ENCODE measurements at places on chromosomes 3 and 15.

- DNase-seq: no peak
Observed at GRCh38 chr15:99113547-99114271, 8.8 kb downstream of the SYNM start.

GRCh38 chr15:41943543-41944312 is 28.6 kb downstream of the EHD4 start:
- DNase-seq: no peak

DNA sequence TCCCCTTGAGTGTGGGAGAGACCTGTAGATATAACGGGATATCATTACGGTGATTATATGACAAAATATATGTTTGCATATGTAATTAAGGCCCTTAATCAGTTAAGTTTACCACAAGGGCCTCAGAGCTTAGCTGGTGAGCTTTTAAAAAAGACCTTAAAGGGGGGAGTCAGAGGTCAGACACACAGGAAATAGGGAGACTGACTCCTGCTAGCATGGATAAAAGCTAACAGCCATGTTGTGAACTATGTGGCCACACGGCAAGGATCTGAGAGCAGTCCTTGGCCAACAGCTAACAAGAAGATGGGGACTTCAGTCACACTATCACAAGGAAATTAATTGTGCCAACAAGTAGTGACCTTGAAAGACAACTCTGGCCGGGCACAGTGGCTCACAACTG is 3.1 kb downstream of the STAG1 start:
- DNase-seq: no peak

GRCh38 chr15:99618941-99619411 is 53.2 kb downstream of the MEF2A start:
- no peak for DNase-seq

DNA sequence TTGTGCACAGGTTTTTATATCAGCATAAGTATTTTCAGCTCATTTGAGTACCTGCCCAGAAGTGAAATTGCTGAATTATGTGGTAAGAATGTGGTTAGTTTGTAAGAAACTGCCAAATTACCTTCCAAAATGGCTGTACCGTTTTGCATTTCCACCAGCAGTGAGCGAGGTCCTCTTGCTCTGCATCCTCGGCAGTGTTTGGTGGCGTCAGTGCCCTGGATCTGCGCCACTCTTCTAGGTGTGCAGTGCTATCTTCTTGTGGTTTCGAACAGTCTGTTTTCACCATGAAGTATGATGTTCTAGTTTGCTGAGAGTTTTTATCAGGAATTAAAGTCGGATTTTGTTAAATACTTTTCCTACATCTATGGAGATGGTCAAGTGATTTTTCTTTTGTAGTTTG is 24.8 kb upstream of the PCSK6 start:
- no peak for DNase-seq

- no peak for DNase-seq
Observed at GRCh38 chr3:190596349-190597285, 82.7 kb downstream of the IL1RAP start.

GRCh38 chr15:63080634-63081250 is 38.2 kb downstream of the TPM1 start:
- no peak for DNase-seq

- no peak for DNase-seq
Observed at GRCh38 chr15:98744506-98744905, 96.2 kb downstream of the IGF1R start.

DNA sequence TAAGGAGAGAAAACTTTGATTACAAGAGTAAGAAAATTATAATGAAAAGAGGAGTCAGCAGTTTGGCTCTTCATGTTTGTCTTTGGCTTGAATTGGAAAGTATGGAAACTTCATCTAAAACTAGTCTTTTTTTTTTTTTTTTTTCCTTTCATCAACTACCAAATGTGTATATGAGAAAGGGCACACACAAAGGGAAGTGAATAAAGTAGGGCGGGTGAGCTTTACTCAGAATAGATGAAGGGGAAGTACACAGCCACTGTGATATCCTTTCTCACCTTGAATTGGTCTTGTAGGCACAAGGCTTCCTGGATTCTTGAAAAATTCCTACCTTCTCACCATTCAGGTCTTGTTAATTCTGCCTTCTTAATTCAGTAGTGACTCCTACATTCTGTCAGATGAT is 652.3 kb upstream of the KCNMB2 start:
- DNase-seq: no peak

GRCh38 chr3:65827076-65827475 is 211.6 kb downstream of the MAGI1 start:
- no peak for DNase-seq

DNA sequence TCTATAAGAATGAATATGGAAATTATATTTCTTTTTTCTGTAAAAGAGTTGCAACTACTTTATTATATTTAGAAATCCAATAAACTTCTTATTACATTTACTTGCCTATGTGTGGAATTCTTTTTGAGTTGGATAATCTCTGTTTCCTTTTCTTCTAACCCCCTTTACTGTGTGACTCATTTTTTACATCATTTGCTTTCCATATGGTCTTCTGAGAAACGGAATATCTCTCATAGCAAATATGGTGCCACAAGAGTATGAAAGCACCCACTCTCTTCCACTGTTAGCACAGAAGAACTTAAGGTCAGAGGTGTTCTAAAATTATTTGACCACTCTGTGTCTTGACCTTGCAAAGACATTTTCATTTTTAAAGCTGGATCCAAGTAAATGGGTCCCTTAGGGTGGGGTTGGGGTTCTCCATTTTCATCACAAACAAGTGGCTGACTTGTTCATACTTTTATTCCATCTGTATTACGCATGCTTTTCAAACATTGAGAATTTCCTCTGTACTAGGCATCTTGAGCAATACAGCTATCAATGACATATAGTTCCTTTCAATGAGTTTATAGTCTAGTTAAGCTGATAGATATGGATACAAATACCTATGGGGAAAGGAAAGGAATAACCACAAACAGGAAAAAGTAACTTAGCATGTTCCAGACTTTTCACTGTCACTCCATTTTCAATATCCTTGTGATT is 281.1 kb upstream of the TPRG1 start:
- no peak for DNase-seq

DNA sequence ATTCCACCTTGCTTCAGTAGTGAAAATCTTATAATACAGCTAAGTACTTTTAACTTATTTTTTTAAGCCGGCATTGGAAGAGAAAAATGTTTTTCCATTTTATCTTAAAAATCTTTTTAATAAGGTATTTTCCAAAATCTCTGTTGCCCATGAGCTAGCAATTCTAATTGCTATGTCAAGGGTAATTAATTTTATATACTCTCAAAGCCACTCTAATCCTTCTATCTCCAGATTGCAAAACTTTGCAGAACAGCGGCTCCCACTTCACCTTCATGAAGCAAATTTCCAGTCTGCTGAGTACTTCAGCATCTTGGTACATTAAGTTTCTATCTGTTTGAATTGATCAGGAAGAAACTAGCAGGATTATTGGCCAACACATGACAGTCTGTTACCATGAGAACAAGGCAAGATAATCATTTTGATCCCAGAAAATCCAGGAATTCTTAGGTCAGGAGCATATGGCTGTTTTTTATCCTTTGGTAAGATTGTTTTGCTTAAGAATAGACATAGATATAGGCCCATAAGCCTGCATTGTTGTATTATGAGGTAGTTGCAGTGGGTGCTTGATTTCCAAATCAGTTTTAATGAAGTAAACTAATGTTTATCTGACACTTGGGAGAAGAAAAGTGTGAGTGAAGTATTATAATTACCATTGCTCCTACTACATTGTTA is 6.0 kb downstream of the TIPARP start:
- no peak for DNase-seq

DNA sequence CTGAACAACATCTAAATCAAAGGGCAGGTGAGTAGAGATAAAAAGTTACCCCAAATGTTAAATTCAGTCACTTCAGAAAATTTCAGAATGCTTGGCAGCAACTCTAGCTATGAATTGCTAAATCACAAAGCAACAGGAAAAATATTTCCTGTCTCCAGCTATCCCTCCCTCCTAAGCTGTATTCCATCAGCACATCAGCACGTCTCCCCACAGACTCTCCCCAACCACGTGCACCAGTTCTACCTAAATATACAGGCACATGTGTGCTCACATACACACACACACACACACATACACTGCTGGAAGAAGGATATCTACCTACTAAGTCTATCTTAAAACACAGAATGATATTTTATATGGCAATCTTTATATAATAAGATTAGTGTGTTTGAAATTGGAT is 177.1 kb upstream of the ARHGEF26 start:
- no peak for DNase-seq

Data from NCI-H774 (cell line).